Uterus (tissue), 4 donors: ENCODE measurements at places on chromosomes 2 and 18.

- DNase-seq, result no peak
Observed at GRCh38 chr18:32293107-32293506, 103.3 kb downstream of the MEP1B start.

- no peak for DNase-seq
Observed at GRCh38 chr2:68104111-68104835, 41.5 kb upstream of the C1D start.

- no peak for DNase-seq
Observed at GRCh38 chr18:13406049-13406615, 187.6 kb downstream of the LDLRAD4 start.

DNA sequence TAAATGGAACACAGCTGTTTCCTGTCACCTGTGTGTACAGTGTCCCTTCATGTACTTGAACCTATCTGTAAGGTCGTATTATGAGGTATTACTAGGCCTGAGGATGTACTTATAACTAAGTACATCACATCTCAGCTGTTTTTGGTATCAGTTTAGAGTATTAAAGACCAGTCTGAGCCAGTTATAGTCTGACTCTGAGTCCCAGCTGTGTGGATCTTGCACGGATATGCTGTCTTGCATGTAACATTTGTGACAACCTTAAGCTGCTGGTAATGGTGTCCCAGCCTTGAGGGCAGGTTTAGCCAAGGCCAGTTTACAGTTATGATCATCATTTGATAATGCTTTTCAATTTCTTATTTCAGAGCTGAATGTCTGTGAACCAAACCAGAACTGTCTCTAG lies 496.3 kb downstream of the SLC4A3 start:
- DNase-seq, result no peak

DNA sequence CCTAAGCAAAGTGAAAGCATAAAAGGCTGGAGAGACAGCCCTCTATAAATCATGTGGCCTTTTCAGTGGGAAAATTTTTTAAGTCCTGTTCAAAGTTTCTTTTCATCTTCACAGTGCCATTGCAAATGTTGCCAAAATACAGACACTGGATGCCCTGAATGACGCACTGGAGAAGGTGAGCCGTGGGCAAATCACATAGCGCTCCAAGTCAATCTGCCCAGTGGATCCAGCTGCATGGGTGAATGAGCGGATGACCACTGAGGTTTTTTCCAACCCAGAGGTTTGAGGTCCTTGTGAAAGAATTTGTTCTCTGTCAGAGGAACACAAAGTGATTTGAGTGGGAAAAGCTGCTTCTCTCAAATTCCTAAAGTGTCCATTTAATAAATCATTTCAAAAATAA lies 11.8 kb downstream of the DAPL1 start:
- DNase-seq, result peak; percentile 45
